Kidney capillary endothelial cell (primary cell): ENCODE measurements at places on chromosomes 2 and 18.

DNA sequence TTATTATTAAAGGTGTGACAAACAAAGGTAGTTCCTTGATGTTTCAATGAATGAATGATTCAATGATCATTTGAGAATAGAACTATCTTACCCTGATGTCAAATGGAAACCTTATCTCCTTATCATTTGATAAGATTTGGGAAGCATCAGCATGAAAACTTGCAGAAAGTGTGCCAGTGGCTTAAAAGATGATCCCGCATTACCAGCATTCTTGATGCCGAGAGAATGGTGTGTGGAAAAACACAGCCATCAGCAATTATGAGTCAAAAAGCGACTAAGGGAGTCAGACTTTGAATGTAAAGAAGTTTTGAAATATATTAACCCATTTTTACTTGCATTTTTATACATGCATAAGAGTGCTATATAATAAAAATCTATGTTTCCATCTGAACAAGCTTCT lies 93.7 kb downstream of the MAIP1 start:
- DNase-seq = no peak

- DNase-seq = no peak
These were observed 1.8 kb upstream of the MPV17 start for GRCh38 chr2:27324720-27325119.

- DNase-seq = no peak
These were observed 145.1 kb upstream of the RMP24 start for GRCh38 chr18:35827275-35827902.

DNA sequence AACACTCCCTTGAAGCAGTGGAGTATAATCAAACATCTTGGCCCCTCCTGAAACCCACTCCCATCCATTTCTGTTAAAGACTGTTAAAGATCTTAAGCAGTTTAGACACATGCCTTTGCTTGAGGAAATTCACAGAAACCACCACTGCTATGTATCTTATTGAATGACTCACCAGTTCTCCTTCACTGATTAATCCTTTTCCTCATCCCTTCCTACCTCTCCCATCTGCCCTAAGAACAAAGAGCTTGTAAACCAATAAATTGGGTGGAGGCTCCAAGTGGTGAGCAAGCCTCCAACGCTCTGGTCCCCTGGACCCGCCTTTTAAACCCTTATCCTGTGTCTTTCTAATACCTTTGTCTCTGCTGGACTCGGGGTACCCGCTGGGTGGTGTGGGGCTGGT lies 746.1 kb downstream of the LRP1B start:
- DNase-seq = no peak

GRCh38 chr2:203830304-203831055 lies 37.1 kb upstream of the CTLA4 start:
- DNase-seq = no peak

GRCh38 chr2:127859712-127860085 lies 1.7 kb upstream of the POLR2D start:
- no peak for DNase-seq
